Endodermal cell (in vitro differentiated cells): ENCODE measurements at places on chromosomes 2 and 18.

- no peak for DNase-seq
Measured at GRCh38 chr2:153912798-153913396, 41.2 kb downstream of the GALNT13 start.

- DNase-seq: peak; percentile 53
Measured at GRCh38 chr2:80255918-80256781, 48.4 kb downstream of the LRRTM1 start.

DNA sequence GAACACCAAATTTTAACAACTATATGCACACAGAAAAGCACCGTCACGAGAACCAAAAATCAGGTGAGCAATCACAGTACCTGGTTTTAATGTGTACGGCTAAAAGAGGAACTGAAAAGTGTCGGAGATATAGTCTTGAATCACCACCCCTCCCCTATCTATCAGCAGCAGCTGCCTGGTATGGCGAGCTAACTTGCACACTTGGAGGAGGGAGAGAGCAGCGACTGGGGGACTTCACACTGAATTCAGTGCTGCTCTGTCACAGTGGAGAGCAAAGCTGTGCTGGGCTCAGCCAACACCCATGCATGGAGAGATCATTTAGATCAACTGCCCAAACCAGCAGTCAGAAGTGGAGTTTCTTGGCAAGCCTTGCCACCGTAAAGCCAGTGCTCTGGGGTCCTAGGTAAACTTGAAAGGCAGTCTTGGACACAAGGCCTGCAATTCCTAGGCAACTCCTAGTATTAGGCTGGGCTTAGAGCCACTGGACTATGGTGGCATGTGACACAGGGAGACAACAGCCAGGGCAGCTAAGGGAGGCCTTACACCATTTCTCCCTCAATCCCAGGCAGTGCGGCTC is 89.2 kb upstream of the CD226 start:
- no peak for DNase-seq

DNA sequence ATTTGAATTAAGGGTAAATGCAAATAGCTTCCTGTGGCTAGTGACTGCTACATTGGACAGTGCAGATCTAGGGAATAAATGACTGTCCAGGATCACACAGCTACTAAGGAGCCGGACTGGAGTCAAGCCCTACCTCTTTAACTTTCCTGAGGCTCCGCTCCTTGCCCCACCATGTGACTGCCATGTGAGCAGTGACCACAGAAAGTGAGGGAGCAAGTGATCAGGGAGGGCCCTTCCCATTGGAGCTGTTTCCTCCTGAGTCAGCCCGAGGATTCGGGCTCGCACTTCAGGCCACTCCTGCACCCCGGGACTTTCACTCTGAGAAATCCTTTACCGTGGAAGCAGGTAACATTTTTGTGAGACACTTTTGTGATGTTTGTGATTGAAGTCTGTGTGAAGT is 198.0 kb downstream of the ANKRD30B start:
- no peak for DNase-seq

GRCh38 chr2:130797493-130798435 is 39.0 kb upstream of the ARHGEF4 start:
- DNase-seq: peak; percentile 97

DNA sequence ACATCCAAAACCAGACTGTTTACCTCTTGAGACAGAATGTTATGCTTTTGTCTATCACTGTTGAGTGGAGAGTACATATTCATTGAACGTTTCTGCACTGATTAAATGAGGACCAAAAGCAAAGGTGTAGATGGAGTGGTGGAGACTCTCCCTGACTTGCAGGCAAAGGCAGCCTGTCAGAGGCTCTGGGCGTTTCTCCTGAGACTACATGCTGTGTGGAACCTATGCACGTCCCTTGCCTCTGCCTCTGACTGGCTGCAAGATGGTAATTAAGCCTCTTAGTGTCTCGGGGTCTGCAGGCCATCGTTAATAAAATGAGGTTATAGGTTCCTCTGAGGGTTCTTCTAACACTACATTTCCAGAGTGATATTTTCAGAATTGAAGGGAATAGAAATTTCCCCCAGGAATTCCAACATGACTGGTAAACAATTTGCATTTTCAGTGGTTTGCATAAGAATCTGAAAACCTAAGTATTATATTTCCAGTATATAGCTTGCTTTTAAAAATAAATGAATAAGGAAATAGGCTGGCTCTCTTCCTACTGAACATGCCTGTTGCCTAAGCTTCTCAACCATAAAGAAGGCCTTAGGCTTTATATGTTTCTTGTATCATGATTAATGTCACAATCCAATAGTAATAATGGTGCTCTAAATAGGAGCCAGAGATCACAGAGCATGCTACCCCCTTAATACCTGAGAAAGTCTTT is 107.4 kb downstream of the FTCDNL1 start:
- no peak for DNase-seq

DNA sequence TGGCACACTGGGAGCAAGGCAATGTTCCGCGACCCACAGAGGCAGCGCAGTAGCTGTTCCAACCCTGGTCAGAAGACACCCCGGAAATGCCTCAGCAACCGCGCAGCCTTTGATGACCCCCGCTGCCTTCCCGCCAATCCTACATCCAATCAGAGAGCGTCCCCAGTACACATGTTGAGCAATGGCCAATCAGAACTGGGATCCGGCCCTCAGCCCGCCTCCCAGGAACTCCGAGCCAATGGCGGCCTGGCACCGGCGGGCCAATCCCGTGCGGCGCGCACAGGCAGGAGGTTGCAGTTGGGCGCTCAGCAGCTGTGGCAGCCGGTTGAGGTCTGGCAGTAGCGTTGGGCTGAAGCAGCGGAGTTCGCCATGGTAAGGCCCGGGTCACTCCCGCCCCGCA is at the start of gene TUBA3D:
TSS of gene TUBA3D (plus strand) at position 289 of the 400 bp plus-strand sequence. CDS start at position 370, 81 bp downstream.
- DNase-seq: peak; percentile 53

DNA sequence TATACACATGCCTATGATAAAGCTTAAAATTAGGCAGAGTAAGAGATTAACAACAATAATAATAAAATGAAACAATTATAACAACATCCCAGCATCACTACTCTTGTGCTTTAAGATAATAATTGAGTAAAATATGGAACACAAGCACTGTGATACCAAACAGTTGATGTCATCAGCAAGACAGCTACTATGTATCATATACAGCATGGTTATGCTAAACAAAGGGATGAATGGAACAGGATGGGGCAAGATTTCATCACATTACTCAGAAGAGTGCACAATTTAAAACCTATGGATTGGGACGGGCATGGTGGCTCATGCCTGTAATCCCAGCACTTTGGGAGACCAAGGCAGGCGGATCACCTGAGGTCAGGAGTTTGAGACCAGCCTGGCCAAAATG is 1221.0 kb downstream of the SUCLG1 start:
- no peak for DNase-seq

DNA sequence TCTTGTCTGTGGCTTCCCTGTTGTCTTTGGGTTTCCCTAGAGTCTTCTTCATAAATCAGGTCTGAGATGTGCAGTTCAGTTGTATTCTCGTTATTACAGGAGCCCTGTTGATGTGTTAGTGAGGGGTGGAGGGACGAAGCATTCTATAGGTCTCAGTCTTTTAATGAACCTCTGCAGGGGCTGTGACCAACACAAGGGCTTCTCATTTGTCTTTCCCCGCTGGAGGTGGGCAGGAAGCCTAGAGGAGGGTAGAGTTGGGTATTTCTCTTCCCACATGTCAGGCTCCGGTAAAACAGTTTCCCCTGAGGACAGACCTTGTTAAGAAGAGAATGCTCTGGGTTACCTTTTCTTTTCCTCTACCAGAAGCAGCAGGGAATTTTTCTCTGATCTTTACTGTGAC is 31.2 kb downstream of the PROC start:
- DNase-seq: no peak

DNA sequence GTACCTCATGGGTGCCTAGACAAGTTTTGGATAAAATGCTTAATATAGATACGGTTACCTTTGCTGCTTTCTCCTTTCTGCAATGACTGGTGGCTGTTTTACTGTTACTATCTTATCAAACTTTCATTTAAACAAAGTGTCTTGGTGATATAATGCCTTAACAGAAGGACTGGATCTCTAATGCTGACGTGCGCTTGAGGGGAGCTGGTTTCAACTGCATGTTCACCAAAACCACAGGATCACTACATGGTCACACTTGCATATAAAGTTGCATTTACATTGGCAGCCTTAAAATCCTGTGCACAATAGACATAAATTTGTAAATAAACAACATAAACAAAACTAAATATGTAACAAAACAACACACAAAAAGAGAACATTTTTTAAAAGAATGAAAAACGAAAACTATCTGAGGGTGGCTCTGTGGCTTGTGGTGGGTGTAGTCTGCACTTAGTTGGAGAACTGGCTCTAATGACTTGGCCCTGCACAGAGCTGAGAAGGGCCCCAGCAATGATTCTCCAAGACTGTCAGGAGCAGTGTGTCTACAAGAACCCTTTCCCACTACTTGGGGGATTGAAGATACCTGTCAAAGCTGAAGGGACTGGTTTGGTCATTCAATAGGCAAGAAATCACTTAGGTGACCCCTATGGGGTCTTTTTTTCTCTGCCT is 135.5 kb downstream of the UXS1 start:
- no peak for DNase-seq

- DNase-seq: no peak
Measured at GRCh38 chr2:58484221-58484620, 243.1 kb upstream of the FANCL start.
